Stimulated activated CD4-positive, alpha-beta T cell treated with anti-CD3 and anti-CD28 coated beads, Interleukin-1b, Interleukin-23, amount 100 ng/mL, for 1 hour (primary cell): ENCODE measurements at places on chromosomes 7 and 10.

- DNase-seq: no peak
These were observed 68.3 kb upstream of the MGMT start for GRCh38 chr10:129398711-129399141.

GRCh38 chr10:72087392-72087968 lies 871 bp downstream of the SPOCK2 start:
- DNase-seq: no peak

GRCh38 chr10:77873536-77874380 lies 52.8 kb downstream of the DLG5 start:
- no peak for DNase-seq

DNA sequence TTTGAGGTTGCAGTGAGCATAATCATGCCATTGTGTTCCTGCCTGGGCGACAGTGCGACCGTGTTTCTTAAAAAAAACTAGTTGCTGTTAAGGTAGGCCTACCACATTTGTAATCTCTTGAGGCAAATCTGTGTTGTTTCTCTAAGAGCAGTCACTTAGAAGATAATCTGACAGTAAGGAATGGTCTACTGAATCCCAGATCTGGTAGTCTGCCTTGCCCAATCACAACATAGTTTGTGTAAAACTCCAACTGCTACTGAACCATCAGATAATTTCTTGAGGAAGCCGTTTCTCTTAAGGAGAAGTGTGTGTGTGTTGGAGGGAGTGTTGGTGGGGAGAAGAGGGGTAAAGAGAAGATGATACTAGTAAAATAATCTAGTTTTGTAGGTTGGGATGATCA lies 5.0 kb downstream of the NRF1 start:
- no peak for DNase-seq

DNA sequence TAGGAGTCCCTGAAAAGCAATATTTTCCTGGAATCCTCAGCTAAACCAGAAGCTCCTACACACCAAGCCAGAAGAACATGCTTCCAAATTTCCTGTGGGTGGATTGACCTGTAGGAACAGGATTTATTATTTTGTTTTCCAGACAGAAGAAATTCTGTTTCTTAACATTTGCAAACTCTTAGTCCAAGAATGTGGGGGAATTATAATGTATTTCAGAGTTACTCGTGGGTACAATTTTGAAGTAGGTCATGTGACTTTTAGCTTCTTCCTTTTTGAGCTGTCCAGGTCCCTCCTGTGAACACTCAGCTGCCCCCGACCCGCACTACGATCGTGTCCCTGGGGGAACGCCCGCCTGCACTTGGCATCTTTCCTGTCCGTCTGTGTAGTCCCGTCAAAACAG lies 27.7 kb upstream of the VIPR2 start:
- no peak for DNase-seq

GRCh38 chr10:96789571-96790108 lies 42.5 kb upstream of the LCOR start:
- DNase-seq: no peak

GRCh38 chr7:149790146-149790548 lies 16.8 kb upstream of the ZNF467 start:
- no peak for DNase-seq

DNA sequence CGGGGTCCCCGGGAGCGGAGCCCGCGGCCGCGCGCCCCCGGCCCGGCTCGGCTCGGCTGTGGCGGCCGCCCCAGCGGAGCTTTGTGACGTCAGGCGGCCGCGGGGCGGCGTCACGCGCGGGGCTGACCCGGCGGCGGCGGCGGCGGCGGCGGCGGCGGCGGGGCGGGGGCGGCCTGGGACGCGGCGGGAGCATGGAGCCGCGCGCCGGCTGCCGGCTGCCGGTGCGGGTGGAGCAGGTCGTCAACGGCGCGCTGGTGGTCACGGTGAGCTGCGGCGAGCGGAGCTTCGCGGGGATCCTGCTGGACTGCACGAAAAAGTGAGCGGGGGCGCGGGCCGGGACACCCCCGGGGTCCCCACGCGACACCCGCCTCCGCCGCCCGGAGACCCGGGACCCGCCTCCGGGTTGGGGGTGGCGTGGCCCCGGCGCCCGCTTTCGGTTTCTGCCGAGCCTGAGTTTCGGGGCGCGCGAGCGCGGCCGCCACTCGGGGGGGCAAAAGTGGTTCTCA lies at the start of gene PWWP2B:
PWWP2B (plus strand) TSS at position 165 of the 506 bp plus-strand sequence; CDS start at position 192, 27 bp downstream.
- no peak for DNase-seq

- no peak for DNase-seq
These were observed 171.6 kb upstream of the SVIL start for GRCh38 chr10:29806350-29806788.
